ENCODE measurements at places on chromosomes 11 and 22.

DNA sequence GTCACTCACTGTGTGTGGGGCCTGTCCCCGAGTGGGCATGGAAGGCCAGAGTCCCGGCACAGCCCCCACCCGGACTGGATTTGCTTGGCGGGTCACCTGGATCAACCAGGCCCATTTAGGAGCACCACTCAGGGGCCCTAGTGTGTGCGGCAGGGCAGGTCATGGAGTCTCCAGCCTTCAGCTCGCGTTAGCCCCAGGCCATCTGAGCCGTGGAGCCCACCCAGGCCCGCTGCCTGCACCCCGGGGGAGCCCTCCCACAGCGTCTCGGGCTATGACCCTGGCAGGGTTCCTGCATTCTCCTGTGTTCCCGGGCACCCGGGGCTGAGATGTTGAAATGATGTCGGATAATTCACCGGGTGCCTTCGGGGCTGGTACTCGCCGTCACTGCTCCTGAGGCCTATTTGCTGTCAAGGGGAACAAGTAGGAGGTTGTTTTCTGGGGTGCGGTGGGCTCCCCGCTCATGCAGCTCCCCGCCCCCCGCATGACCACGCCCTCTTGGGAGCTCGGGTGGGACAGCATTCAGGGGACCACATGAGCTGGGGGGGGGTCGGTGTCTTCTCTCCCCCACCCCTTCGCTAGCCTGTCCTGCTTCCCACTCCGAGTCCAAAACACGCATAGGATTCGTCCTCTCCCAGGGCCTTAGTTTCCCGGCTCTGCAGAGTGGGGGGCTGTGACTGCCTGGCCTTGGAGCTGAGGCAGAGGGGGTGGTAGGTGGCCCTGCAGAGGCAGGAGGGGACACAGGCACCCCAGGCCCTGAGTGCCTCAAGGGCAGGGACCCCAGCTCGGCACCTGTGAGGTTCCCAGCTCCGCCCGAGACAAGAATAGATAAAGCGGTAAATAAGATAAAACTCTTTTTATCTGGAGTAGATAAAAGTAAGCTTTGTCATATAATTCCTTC is 77.2 kb downstream of the KCNQ1 start:
- no peak for DNase-seq
- no peaks in the 10 kb centered on the region for H3K4me1 ChIP-seq
- no peak overlapping the region for H3K27ac ChIP-seq
- H3K4me3 ChIP-seq = no peak overlapping the region

- peaks cover 73% of the 10 kb centered on the region for H3K27me3 ChIP-seq
- no peak overlapping the region for H3K27ac ChIP-seq
- no peak for DNase-seq
- no peaks in the 10 kb centered on the region for H3K36me3 ChIP-seq
Measured at GRCh38 chr11:76210931-76211851, 4.9 kb upstream of the WNT11 start.

- no peaks in the 10 kb centered on the region for H3K36me3 ChIP-seq
- no peak overlapping the region for H3K27ac ChIP-seq
- DNase-seq = no peak
- H3K4me3 ChIP-seq = no peak overlapping the region
Measured at GRCh38 chr11:19803506-19803998, 90.9 kb downstream of the NAV2 start.

GRCh38 chr22:20438678-20439492 is 1.3 kb upstream of the SCARF2 start:
- no peaks in the 10 kb centered on the region for H3K36me3 ChIP-seq
- H3K4me3 ChIP-seq = peak overlapping the region; percentile 84
- H3K4me1 ChIP-seq = peaks cover 32% of the 10 kb centered on the region
- H3K27ac ChIP-seq = no peak overlapping the region
- H3K27me3 ChIP-seq = peaks cover 36% of the 10 kb centered on the region

DNA sequence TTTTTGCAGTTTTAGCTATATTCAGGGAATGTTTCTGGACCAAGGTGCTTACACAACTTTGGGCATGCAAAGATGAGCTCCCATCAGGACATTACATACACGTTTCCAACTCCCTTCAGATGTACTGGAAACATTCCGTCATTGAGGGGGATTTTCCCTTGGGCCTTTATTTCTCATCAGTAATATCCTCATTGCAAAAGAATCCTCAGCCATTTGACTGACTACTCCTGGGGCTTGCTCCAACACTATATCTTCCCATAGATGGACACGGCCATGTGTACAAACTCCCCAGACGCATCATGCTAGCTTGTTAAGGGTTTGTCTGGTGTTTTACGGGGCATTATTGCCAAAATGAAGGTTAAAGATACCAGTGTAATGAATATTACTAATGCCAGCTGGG is 59.3 kb upstream of the NUP160 start:
- H3K27ac ChIP-seq = no peak overlapping the region
- no peak overlapping the region for H3K4me3 ChIP-seq
- H3K4me1 ChIP-seq = peaks cover 9% of the 10 kb centered on the region

DNA sequence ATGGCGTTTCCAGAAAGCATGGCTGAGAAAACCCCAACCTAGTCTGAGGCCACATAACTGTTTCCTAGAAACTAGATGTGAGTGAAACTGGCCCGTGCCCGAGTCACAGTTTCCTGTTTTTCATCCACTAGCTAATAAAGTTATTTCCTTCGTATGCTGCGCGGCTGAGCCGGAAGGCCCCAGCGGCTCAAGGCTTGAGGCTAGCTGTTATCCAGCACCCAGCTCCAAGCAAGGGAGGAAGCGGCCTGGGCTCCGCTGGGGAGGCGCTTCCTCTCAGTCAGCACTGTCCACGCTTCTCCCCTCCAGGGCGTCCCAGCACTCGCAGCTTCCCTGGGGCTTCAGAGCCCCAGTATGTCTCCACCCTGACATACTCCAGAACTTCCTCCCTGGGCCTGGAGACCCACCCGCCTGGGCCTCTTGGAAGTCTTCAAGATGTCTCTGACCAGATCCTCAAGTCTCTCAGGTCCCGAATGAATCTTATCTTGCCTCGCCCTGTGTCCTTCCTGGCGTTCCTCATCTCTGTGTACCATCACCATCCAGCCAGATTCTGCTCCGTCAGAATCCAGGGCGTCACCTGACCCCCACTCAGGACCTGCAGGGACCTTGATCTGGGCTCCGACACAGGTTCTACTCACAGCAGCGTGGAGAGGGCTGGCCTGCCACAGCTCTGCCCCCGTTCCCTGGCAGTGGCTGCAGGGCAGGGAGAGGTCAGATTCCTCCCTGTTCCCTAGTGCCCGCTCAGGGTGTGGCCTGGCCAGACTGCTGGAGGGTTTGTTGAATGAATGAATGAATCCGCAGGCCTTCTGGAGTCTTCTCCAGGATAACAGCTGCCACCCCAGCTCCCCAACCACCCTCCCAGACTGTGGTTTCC is 81.9 kb downstream of the LRRC32 start:
- DNase-seq = no peak
- H3K27me3 ChIP-seq = no peaks in the 10 kb centered on the region
- no peak overlapping the region for H3K27ac ChIP-seq
- peaks cover 20% of the 10 kb centered on the region for H3K4me1 ChIP-seq

GRCh38 chr11:17343907-17344306 is 7.7 kb upstream of the NCR3LG1 start:
- H3K4me1 ChIP-seq = no peaks in the 10 kb centered on the region
- no peaks in the 10 kb centered on the region for H3K27me3 ChIP-seq
- no peak overlapping the region for H3K4me3 ChIP-seq
- H3K36me3 ChIP-seq = peaks cover 4% of the 10 kb centered on the region
- H3K27ac ChIP-seq = no peak overlapping the region

DNA sequence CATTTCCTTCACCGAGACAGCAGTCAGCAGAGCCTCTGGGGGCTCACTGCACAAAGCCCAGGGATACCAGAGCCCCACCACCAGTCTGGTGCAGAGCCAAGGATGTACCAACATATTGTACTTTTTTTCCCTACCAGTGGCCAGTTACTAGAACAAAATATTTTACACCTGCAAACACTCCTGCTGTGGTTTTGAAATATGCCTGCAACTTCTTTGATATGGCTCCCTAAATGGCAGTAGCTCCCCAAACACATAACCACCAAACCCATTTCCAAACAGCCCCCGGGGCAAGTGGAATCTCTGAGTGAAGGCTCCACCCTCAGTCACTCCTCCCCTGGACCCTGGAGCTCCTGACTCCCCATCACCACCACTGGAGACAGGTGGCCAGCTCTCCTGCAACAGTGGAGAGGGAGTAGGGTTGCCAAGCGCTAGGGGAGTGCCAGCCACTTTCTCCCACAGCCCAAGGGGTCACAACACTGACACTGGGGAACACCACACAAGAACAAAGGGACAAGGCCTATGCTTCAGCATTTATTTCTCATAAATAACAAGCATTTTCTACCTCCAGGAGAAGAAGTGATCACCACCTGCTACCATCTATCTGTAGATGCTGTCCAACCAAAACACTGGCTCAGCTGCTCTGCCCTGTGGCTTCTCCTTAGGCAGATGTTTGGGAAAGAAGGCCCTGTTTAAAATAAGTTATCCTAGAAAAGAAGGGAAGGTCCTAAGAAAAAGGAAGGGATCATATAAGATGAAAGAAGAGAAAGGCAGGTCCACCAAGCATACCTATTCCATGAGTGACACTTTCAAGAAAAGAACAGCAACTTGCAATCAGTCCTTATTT is 15.1 kb downstream of the DGCR2 start:
- peak overlapping the region; percentile 30 for H3K27ac ChIP-seq
- H3K4me1 ChIP-seq = peaks cover 61% of the 10 kb centered on the region
- H3K4me3 ChIP-seq = no peak overlapping the region
- DNase-seq = no peak

- H3K27me3 ChIP-seq = no peaks in the 10 kb centered on the region
- H3K36me3 ChIP-seq = no peaks in the 10 kb centered on the region
- H3K4me1 ChIP-seq = peaks cover 30% of the 10 kb centered on the region
- H3K27ac ChIP-seq = no peak overlapping the region
Measured at GRCh38 chr22:42745118-42745517, 24.4 kb upstream of the A4GALT start.

- H3K27ac ChIP-seq = no peak overlapping the region
- no peaks in the 10 kb centered on the region for H3K4me1 ChIP-seq
- no peaks in the 10 kb centered on the region for H3K27me3 ChIP-seq
- H3K4me3 ChIP-seq = no peak overlapping the region
- DNase-seq = no peak
- no peaks in the 10 kb centered on the region for H3K36me3 ChIP-seq
Measured at GRCh38 chr11:29495676-29496075, 521.2 kb downstream of the KCNA4 start.

DNA sequence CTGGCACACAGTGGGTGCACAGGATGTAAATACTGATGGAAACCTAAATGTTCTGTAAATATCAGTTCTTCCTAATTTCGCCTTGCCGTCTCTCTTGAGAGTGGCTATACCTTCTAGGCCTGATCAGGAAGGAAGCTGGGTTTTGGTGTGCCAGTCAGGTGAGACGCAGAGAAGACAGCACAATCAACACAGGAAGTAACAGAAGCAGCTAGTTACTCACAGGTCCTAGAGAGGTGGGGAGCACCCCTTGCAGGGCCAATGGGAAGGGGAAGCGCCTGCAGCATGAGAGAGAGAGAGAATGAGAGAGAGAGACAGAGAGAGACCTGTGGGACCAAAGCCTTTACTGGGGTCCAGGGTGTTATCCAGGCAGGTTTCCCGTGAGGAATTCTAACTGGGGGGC is 80.8 kb downstream of the FBLN1 start:
- no peaks in the 10 kb centered on the region for H3K27me3 ChIP-seq
- H3K36me3 ChIP-seq = no peaks in the 10 kb centered on the region
- peaks cover 16% of the 10 kb centered on the region for H3K4me1 ChIP-seq
- no peak overlapping the region for H3K4me3 ChIP-seq
- no peak for DNase-seq

GRCh38 chr11:2178906-2179494 is 7.4 kb upstream of the TH start:
- H3K4me3 ChIP-seq = no peak overlapping the region
- DNase-seq = no peak
- peaks cover 3% of the 10 kb centered on the region for H3K27me3 ChIP-seq
- H3K4me1 ChIP-seq = peaks cover 4% of the 10 kb centered on the region
- no peak overlapping the region for H3K27ac ChIP-seq

DNA sequence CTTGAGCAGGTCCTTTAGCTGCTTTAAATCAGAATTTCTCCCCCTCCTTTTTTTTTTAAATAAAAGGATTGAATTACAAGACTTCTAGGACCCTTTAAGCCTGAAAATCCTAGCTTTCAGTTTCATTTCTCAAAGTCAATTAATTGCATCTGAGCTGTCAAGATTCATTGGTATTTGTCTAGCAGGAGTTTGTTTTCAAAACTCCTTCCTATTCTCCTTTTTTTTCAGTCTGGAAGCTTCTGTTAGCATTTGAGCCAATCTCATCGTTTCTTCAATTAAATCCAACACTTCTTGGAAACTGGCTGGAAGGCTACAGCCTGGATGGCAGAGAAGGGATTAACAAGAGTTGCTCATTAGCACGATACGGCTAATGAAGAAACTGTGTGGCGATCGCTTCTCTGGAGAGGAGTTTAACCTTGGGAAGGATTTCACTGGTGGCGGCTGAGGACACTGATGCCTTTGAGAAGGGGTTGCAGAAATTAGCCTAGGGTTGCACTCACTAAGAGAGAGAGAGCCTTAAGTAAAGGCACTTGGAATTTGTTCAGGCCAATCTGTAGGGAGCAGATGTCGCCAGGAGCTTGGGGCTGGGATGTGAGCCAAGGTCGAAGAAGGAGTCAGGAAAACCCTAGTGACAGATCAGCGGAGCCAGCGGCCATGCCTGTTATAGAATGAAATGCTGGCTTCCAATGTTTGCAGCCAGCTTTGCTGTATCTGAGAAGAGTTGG is 43.8 kb upstream of the API5 start:
- peaks cover 21% of the 10 kb centered on the region for H3K4me1 ChIP-seq
- H3K27me3 ChIP-seq = peaks cover 4% of the 10 kb centered on the region
- no peak overlapping the region for H3K27ac ChIP-seq
- H3K4me3 ChIP-seq = no peak overlapping the region
- no peak for DNase-seq
- H3K36me3 ChIP-seq = peaks cover 4% of the 10 kb centered on the region

GRCh38 chr11:102626676-102627075 is 1.5 kb upstream of the MMP20 start:
- no peak overlapping the region for H3K4me3 ChIP-seq
- H3K27me3 ChIP-seq = no peaks in the 10 kb centered on the region
- H3K27ac ChIP-seq = no peak overlapping the region

GRCh38 chr11:61010466-61011228 is 39.2 kb downstream of the CD6 start:
- DNase-seq = no peak
- H3K36me3 ChIP-seq = no peaks in the 10 kb centered on the region
- no peak overlapping the region for H3K4me3 ChIP-seq
- H3K27ac ChIP-seq = no peak overlapping the region
- H3K4me1 ChIP-seq = peaks cover 19% of the 10 kb centered on the region

DNA sequence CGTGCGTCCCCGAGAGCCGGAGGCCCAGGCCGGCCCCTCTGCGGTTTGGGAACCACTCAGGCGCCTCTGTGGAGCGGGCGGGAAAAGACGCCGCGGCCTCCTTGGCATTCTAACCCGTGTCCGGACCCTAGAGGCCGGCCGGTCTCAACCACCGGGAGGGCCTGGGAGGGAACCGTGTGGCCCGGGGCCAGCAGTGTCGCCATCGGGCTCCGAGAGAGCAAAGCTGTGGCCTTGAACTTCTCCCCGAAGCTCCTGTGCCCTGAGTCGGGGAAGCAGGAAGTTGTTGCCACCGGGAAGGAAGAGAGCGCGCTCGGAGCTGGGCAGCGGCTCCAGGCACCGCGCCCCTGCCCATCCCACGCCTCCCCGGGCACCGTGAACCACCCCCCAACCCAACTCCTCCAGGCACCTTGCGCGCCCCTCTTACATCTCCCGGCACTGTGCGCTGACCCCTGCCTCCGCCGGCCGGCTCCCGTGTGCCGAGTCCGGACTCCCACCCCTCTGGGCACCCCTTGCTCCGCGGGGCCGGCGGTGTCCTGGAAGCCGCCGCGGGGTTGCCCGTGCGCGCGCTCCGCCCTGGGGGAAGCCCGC is 80.0 kb upstream of the PPARA start:
- peaks cover 89% of the 10 kb centered on the region for H3K27me3 ChIP-seq
- H3K36me3 ChIP-seq = no peaks in the 10 kb centered on the region
- no peaks in the 10 kb centered on the region for H3K4me1 ChIP-seq
- DNase-seq = no peak
- H3K4me3 ChIP-seq = peak overlapping the region; percentile 72

Measured in neural crest cell (in vitro differentiated cells).